ENCODE measurements at places on chromosomes 5 and 9. TPM values are rescaled to one million over a fixed set of nuclear protein-coding genes. Genes with fewer than 3 reads are reported as not detected.

Gene GKAP1
- 11.8 TPM for total RNA-seq

Gene SPINK5
- 0.27 TPM for total RNA-seq

Gene SLC31A1
- 8.0 TPM for total RNA-seq

Gene SHLD3
- 2.9 TPM for total RNA-seq

Gene LSM11
- 7.3 TPM for total RNA-seq

Gene TMEM174
- total RNA-seq = not detected

Gene PDLIM4
- 29.7 TPM for total RNA-seq

Gene AQP7
- 0.93 TPM for total RNA-seq

Measured in muscle of leg (tissue), 16 donors.